Head of caudate nucleus (tissue), 42 donors: ENCODE measurements at places on chromosomes 3 and 15.

DNA sequence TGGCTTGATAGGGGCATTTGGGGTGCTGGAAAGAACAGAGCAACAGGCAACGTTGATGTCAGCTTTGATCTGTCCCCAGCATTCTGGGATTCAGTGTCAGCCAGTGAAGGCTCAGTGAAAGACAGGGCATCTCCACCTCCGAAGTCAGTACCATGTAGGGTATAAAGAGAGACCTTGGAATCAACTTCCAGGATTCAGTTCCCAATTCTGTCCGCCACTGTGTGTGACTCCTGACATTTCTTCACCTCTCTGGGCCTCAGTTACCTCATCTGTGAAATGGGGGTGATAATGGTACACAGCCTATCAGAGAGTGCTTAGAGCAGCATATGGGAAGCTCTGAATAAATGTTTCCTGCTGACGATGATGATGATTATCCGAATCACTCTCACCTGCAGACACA lies 55.6 kb upstream of the FLNB start:
- DNase-seq, result no peak

DNA sequence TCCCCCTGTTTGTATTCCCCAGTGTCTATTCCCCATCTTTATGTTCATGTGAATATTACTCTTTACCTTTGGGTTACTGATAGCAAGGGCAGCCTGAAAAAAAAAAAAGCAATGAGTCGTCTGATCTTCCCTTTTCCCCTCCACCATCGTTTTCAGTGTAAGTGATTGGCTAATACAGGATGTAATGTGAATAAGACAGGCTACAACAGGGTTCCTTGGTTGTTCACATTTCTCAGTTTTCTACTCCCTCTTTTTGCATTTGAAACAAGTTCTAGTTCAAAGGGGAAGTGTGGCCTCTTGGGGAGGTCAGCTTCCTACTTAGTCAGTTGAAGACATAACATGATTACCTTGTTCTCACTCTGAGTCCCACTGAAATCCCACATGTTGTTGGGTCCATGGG lies 278.0 kb upstream of the TRIM42 start:
- no peak for DNase-seq

DNA sequence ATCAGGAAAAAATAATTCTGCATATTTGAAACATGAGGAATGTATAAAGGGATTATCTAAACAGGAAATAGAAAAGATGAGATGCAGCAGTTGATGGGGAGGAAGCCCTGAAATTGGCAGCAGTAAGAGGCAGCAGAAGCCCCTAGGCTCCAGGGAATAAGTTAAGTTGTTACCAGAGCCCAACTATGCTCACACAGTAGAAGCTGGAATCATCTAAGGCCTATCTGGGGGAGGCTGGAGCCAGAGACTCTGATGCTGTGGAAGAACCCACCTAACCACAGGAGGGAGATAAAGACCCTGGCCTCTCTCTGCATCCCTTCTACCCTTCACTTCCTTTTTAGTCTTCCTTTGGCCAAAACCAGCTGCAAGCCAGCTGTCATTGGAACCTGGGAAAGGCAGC lies 519.7 kb downstream of the DIPK2A start:
- DNase-seq, result no peak

DNA sequence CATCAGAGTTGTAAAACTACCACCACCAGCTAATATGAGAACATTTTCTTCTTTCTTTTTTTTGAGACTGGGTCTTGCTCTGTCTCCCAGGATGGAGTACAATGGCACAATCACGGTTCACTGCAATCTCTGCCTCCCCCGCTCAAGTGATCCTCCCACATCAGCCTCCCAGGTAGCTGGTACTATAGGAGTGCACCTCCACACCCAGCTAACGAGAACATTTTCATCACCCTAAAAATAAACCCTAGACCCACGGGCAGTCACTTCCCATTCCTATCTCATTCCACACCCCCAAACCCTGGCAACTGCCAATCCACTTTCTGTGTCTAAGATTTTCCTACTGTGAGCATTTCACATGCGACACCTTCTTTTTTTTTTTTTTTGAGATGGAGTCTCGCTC lies 130.9 kb downstream of the ATP10A start:
- DNase-seq, result no peak

GRCh38 chr3:192130534-192131132 lies 596.7 kb downstream of the FGF12 start:
- DNase-seq, result peak; percentile 69

- DNase-seq, result no peak
Measured at GRCh38 chr3:20325563-20325962, 139.6 kb upstream of the SGO1 start.

GRCh38 chr15:58521293-58521991 lies 89.7 kb downstream of the LIPC start:
- DNase-seq, result peak; percentile 56

- DNase-seq, result no peak
Measured at GRCh38 chr3:71780430-71780829, 4.5 kb downstream of the PROK2 start.

DNA sequence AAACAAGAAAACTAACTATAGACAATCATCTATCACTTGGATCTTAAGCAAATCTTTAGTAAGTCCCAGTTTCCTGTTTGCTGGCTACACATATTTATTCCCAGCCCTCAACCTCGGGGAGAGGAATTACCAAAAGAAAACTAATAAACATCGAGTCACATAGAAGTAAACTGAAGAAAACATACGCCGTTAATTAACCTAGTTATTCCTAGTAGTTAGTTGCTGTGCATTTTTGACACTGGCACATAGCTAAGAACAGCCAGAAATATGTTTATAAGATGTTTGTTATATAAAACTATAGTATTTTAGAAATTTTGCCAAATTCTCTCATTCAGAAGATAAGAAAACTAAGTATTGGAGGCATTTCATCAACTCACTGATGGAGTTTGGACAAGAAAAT lies 407.2 kb upstream of the ARHGEF26 start:
- DNase-seq, result no peak

DNA sequence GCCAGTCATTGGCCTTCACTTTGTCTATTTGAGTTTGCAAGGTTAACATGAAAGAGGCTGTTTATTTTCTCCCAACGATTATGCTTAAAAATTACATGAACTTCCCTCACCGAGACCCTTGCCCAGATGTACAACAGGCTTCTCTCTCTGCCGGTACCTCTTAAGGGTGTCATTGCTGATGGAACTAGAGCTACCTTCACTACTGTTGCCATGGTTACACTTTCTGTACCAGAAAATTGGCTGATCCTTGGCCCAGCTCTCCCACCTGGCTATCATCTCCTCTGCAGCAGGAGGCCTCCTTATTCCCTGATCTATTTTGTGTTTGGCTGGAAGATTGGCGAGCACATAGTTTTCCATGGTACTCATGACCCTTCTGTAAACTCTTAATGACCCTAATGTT lies 24.0 kb upstream of the LIPC start:
- DNase-seq, result no peak

- no peak for DNase-seq
Measured at GRCh38 chr3:61649381-61650170, 88.2 kb downstream of the PTPRG start.

DNA sequence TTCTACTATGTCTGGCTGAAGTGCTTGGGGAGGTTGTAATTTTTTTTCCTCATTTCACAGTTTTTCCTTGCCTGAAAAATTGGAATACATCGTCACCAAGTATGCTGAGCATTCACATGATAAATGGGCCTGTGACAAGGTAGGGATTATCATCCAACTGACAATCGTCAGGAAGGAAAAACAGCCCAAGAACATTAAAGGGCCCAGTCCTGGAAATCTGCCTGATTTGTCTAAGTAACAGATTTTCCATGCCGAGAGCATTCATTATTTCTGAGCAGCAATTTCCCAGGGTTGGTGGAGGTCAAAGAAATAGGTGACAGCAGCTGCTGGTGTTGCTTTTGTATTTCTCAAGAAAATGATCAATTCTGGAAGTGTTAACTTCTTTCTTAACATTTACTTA lies 226.0 kb upstream of the CHRM5 start:
- DNase-seq, result no peak

DNA sequence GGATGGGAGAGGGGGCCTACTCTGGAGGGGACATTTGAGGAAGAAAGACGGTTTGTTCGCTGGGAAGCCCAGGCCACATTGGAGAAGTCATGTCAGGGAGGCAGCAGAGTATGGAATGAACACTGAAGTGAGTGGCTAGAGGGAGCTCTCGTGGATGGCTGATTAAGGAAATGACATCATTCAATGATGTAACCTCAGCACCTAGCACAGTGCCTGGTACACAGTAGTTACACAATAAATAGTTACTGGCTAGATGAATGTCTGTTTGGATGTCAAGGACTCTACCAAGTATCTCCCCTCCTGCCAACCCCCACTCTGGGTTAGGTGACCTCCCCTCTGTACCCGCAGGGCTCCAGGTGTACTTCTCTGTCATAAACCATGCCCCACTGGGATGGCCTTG lies 121.1 kb downstream of the CLSTN2 start:
- DNase-seq, result no peak

- no peak for DNase-seq
Measured at GRCh38 chr3:159128628-159129027, 326.8 kb downstream of the MFSD1 start.

- no peak for DNase-seq
Measured at GRCh38 chr3:146337991-146338390, 87.1 kb upstream of the PLSCR4 start.

GRCh38 chr3:57001356-57001755 lies 59.1 kb upstream of the SPATA12 start:
- no peak for DNase-seq

GRCh38 chr3:42191443-42191747 lies 74.6 kb downstream of the CCK start:
- no peak for DNase-seq

DNA sequence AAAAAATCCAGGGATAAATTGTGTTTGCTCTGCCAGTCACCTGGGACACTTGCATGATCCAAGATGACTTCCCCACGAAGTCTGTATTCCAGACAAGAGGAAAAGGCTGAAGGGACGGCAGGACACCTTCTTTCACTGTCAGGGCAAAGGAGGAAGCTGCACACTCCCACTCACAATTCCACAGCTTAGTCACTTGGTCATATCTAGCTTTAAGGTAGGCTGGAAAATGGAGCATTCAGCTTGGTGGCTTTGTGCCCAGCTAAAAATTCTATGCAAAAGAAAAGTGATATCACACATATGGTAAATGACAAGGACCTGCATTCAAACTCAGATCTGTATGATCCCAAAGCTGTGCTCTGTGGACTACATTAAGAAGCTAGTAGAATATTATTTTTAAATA lies 109.2 kb upstream of the TPM1 start:
- DNase-seq, result peak; percentile 14

DNA sequence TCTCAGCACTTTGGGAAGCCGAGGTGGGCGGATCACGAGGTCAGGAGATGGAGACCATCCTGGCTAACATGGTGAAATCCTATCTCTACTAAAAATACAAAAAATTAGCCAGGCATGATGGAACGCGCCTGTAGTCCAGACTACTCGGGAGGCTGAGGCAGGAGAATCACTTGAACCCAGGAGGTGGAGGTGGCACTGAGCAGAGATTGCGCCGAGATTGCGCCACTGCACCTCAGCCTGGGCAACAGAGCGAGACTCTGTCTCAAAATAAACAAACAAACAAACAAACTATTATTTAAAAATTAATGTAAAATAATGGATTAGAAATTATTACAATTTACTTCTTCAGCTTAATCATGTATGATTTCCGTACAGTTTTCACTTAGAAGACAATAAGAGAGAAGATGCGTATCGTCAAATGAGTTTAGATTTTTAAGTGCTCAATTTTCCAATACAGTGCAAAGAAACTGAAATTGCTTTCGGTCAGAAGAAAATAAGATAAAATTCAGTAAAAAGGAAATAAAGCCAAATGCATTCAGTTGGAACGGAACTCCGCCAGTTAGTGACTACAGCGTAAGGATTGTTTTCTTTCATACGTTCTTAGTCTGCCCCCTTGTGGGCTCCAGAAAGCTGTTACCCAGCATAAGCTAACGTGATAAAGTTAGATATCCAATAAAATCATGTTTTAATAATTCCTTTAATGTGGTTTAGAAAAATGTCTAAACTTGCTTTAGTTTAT lies 24.8 kb downstream of the AADAC start:
- peak; percentile 9 for DNase-seq

GRCh38 chr15:63597038-63597790 lies at the start of gene FBXL22:
FBXL22 (plus strand) TSS chr15:63597387; CDS start chr15:63597393, 6 bp downstream.
- no peak for DNase-seq

DNA sequence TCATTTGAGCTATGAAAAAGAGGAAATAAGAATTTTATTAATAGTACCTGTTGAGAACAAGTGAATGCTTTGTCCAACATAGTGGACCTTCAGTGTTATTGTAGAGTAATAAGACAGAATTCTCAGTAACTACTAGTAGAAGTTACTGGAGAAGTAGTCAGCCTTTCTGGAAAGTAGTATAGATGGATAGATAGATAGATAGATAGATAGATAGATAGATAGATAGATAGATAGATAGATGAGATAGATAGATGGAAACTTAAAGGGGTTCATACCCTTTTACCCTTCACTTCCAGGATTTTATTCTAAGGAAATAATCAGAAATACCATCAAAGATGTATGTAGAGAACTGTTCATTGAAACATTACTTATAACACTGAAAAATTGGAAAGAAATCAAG lies 5.2 kb downstream of the FAM162A start:
- no peak for DNase-seq

GRCh38 chr3:135992072-135992471 lies 26.5 kb downstream of the PPP2R3A start:
- DNase-seq, result no peak

DNA sequence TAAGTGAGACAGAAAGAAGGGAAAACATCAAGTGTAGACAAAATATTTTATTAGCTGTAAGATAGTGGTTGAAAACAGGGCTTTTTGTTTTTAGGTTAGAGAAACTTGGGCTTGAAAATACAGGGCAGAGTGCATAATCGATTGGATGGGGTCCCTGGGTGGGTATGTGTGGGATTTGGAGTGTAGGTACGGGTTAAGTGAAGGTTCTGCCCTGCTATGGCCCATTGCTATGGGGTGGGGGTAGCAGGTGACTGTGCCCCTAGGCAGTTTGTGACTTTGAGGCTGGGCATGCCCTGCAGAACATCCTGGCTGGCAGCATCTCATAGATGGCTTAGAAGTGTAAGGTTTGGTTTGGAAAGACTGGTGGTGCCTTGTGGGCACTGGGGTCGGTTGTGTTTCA lies 3.7 kb upstream of the FAM131A start:
- DNase-seq, result no peak

- DNase-seq, result no peak
Measured at GRCh38 chr3:100458814-100459213, 33.6 kb upstream of the TMEM45A start.

DNA sequence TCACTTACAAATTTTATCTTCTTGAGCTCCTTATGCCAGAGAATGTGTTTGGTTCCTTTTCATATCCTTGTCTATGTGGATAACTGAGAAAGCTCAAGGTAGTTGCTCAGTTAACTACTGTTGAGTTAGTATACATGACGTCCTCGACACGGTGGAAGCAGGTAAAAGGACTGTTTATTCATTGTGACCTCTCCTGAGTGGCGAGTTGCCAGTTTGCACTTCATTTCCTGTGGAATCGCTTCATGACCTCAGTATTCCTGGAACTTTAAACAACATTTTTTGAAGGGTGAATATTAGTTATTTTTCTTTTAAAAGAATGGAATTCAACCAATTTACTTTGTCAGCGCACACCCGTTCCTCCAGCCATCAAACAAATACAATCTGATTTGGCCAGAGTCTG lies 1.2 kb upstream of the TPRG1 start:
- DNase-seq, result no peak
